AG08395 (cell line): ENCODE measurements at places on chromosomes 4 and X.

DNA sequence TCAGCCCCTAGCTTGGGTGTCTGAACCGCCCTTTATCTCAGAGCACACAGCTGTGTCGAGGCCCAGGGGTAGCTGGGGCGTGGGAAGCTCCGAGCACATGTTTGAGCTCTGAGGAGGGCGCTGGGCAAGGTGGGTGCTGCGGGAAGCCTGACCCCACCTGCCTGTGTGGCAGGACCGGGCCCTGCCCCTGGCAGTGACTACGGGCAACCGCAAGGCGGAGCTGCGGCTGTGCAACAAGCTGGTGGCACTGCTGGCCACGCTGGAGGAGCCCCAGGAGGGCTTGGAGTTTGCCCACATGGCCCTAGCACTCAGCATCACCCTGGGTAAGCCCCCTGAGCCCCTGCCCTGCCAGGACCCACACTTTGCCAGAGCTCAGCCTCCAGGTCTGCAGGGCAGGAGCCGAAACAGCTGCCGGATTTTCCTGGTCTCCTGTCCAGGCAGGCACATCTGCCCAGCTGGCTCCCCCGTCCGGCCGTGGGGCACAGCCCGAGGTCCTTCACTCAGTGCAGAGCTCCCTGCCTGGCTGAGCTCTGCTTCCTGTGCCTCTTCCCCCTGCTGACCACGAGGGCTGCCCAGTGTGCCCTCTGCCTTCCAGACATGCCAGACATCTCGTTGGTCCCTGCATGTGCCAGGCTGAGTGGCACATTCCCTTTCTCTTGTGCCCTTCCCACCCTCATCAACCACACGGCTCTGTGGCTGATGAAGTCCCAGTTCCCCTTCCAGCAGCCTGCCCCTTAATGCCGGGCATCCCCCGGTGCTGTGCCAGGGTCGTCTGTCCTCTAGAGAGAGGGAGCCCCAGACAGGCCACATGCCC is 33.2 kb upstream of the HTRA3 start:
- no peak for DNase-seq

DNA sequence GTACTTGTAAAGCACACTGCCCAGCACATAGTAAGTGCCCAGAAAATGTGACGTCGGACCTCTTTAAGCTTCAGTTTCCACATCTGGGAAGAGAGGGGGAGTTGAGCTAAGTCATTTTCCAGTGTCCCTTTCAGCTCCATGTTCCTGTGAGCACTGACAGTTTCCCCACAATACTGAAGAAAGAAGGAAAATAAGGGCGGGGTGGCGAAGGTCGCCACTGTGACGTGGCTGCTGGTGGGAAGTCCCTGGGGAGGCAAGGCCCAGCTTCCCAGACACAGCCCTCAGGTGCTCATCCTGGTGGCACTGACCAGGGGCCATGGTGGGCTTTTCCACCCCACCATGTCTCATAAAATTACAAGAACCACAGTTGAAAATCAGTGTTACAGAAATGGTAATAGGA is 121.8 kb downstream of the PTTG2 start:
- no peak for DNase-seq

GRCh38 chr4:188818300-188818699 is 679.1 kb downstream of the TRIML1 start:
- DNase-seq, result no peak

DNA sequence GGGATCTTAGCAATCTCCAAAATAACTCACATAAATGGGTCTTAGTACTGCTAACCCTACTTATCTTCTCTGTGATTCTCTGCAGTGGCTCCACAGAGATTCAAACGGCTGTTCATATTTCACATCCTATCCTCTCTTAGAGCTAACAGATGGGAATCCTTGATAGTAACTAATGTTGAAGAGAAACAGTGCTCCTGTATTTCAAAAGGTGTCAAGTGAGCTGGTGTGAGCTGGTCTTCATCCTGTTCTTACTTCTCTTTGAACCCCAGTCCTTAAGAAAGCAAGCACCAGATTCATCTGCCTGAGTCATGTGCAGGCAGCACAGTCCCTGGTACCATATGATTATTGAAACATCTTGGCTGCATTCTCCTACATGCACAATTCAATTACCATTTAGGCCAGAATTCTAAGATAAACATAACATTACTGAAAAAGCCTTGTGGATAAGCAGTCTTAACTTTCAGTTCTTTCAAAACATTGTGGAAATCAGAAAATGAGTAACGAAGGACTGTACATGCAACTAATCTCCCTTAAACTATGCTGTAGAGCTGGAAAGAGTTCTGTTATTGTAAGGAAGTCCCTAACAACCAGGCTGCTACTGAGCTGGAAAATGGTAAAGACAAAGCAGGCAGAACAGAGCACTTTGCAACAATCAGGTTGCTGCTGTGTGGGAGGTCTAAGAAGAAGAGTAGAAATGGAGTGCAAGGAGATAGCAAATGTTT is 153.1 kb downstream of the NPNT start:
- no peak for DNase-seq

DNA sequence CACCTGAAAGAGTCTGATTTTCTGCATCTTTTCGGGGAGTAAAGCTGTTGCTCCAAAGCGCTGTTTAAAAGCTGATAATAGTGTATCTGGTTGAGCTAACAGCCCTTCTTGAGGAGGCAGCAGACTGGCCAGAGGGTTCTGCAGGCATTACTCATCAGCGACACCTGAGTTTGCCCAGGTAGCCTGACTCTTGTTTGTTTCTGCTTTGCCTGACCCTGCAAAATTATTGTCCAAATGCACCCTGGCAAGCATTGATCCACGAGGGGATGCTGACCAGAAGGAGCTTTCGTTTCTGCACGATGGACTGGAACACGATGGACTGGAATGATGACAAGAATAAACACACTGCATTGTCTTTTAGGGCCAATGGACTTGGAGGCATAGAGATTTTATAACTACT is 6.2 kb downstream of the CD99 start:
- DNase-seq, result no peak

GRCh38 chrX:153627675-153628111 is 19.3 kb upstream of the DUSP9 start:
- DNase-seq, result no peak

DNA sequence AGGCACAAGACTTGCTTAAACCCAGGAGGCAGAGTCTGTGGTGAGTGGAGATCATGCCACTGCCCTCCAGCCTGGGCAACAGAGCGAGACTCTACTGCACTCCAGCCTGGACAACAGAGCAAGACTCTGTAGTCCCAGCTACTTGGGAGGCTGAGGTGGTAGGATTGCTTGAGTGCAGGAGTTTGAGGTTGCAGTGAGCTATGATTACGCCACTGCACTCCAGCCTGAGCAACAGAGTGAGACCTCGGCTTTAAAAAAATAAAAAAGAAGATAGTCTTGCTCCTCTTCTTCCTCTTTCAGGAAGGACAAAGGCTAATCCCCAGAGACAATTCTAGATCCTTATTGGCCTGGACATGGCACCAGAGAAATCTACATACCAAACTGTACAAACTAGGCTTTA is 5.7 kb upstream of the PPEF2 start:
- no peak for DNase-seq

DNA sequence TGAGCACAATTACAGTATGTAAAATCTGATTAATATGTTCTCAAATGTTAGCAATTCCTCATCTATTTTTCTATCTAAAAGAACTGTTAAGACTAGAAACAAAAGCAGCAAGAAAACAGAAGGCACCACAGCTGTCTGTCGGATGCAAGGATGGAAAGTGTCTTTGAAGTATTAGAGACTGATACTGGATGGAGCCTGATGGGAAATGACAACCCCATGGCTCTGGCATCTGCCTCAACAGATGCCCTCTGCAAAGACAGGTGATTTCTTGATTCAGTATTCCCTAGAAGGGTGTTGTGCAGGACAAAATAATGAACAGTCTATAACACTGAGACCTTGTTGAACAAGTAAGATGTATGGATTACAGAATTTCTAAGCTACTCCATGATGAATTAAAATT is 19.7 kb downstream of the LRCH2 start:
- DNase-seq, result no peak
